ENCODE measurements at places on chromosomes 5 and 9.
A peak's percentile ranks its signal among the peaks of the same experiment; 100 is the strongest.

DNA sequence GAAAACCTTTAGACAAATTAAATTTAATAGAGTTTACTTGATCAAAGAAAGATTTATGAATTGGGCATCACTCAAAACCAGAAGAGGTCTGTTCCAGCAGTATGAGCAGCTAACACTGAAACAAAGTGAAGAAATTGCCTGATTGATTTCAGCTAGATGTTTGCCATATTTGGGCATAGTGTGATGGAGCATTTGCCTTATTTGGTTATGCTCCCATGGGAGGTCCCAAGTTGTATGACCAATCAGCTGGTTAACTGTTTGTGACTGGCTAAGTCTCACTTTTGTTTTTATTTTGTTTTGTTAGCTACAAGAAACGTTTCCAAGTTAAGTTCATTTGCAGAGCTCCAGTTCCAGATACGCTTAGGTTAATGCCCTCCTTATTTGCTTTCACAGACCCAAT is 53.3 kb upstream of the LMNB1 start:
- DNase-seq, result peak; percentile 7

GRCh38 chr5:138922494-138922893 is 47.4 kb upstream of the LRRTM2 start:
- DNase-seq, result no peak

DNA sequence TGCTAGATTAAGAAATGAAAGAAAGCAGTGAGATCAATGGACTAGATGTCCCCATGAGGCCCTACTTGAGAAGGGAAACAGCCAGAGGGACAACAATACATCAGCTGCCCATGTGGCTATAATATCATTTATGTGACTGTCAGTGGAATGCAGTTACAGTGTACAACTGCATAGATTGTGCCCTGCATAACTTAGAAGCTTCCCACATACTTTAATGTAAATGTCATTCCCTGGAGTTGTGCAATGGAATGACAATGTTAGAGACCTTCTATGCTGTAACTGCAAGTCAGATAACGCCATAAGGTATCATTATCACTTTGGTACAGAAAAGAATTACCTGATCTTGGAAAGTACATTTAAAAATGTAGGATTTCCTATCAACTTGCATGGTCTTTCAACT is 67.4 kb downstream of the FBN2 start:
- DNase-seq, result peak; percentile 93

DNA sequence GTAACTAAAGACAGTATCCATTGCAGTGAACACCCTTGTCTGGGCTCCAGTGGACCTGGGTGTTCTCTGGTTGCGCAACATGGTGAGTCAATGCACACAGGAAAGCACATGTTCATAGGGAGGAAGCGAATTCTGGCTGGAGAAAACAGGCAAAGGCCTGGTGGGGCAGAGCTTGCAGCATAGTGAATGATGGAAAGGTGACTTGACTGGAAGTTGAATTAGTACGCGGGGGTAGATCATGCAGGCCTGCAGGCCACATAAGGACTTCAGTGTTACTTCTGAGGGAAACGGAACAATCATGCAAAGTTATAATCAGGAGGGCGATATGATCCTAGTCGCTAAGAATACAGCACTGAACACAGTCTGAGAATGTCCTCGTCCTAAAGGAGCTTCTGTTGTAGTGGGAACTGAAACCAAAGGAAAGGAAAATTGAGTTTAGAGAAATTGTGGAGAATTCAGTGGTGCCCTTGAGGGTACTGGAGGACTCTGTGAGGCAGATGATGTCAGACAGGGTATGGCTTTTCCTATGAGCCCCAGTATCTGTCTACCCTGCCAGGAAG is 71.9 kb upstream of the RANBP3L start:
- DNase-seq, result peak; percentile 63

DNA sequence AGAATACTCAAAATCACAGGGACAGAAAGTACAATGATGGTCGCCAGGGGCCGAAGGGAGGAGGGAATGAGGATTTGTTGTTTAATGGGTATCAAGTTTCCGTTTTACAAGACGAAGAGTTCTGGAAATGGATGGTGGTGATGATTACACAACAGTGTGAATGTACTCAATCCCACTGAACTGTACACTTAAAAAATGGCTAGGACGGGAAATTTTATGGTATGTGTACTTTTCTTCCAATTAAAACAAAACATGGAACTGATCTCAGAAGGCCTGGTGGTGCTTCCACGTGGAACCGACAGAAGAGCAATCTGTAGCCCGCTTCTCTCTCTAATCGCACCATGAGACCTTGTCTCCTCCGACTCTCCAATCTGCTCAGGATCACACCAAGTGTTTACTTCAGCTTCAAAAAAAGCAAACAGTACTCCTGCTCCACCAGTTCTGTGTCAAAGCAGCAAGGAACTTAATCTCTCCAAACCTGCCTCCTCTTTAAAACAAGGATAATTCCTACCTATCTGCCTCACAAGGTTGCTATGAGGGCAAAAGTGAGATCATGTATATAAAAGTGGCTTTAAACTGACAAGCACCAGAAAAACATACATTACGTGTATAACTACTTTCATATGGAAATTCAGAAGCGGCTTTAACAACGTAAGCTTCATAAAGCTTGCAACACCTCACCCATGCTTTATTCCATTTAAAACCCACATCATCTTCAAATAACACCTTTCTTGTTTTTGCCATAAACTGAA is 2.1 kb downstream of the ECPAS start:
- DNase-seq, result no peak

DNA sequence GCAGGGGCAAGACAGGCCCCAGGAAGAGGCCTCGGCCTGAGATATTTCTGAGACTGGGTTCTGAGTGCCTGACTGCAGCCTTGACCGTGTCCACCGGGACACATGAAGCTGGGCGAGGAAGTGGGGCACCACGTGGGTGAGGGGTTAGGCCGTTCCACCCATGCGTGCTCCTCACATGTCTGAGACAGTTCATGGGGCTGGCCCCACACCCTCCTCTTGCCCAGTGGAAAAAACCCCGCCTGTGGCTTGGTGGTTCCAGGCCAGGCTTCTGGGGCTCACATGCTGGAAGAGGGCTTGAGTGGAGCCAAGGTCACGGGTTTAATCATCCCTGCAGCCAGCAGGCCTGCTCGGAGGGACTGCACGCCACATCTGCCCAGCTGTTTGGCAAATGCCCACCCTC is 11.4 kb downstream of the HMCN2 start:
- DNase-seq, result no peak
